Kidney capillary endothelial cell (primary cell): ENCODE measurements at places on chromosomes 3 and 15.

GRCh38 chr15:66716656-66717020 lies 14.6 kb downstream of the SMAD6 start:
- DNase-seq = no peak

- DNase-seq = no peak
These were observed 204.4 kb downstream of the FAM43A start for GRCh38 chr3:194890091-194890490.

GRCh38 chr3:46141813-46142212 lies 66.3 kb downstream of the CCR1 start:
- no peak for DNase-seq

DNA sequence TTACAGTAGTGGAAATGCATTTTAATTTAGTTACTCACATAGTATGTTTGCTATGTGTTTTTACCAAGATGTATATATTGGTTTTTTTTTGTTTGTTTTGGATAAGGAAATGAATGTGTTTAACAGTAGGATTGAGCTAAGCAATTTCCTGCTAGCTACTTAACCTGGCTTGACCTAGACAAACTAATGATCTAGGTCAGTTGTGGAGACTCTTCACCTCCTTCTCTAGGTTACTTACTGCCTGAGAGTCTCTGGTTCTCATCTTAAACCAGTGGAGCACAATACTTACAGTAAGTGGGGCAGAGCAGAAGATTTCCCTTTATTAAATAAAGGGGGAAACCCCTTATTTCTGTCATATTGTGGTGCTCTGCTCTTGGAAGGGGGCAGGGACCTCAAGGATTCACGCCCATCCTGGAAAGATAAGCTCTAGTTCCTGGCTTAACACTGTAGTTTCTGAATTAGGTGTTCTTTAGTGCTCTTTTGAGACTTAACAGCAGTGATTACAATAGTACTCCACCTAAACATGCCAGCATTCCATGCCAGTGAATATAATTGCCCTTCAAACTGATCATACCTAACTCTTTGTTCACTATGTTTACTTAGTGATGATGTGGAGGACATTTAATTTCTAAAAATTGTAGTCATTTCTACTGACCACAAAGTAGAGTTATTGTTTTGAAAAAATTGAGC lies 79.9 kb downstream of the UBP1 start:
- no peak for DNase-seq

GRCh38 chr3:142560118-142560517 lies 18.4 kb downstream of the ATR start:
- DNase-seq = no peak

- no peak for DNase-seq
These were observed 251.1 kb downstream of the OCA2 start for GRCh38 chr15:27847775-27848710.

- no peak for DNase-seq
These were observed 361.9 kb upstream of the TRIM42 start for GRCh38 chr3:140315955-140316354.

DNA sequence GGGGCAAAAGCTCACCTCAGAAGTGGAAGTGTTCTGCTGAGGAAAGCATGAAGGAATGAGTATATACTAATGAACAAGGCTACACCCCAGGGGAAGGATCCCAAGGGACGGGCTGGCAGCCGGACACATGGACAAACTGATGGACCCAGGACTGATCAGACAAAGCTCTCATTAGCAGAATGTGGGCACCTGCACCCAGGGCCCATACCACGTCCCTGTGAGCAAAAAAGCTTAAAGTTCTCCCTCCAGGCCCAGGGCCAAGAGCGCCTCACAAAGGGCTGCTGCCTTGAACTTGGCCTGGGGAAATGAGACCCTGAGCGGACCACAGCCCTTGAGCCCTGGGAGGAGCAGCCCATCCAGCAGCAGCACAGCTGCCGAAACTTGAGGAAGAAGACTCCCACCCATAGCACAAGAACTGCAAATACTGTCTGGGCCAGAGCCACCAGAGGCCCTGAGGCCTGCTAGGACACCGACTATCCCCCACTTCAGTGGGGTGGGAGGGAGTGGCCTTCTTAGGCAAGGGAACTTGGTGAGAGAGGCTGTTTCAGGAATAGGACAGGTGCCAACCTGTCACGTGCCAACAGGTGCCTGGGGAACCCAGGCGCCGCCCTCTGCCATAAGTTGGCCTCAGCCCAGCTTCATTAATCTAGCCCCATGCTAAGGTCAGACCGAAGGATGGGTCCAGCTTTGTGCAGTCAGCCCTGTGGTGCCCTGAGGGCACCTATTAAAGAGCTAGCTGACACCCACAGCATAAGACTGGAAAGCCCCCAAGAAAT lies 2.3 kb upstream of the GMPPB start:
- no peak for DNase-seq

DNA sequence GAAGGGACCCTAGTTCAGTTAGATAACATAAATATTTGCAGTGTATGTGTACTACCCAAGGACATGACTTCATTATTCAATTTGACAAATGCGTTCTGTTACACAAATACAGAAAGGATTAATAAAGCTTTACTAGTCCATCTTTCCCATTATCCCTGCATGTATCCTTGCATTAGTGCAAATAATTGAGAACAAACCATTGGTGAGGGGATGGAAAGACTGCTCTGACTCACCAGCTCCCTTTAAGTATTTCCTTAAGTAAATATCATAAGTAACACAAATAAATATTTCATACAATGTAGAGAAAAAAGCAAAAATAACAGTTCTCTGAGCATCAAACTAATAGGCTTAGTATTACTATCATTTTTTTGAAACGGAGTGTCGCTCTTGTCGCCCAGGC lies 1.9 kb upstream of the GPD1L start:
- DNase-seq = no peak

- DNase-seq = no peak
These were observed 608.1 kb downstream of the ZNF385D start for GRCh38 chr3:21142949-21143348.

GRCh38 chr3:29481969-29482767 lies 201.3 kb downstream of the RBMS3 start:
- DNase-seq = no peak

- no peak for DNase-seq
These were observed 151.6 kb downstream of the FOXB1 start for GRCh38 chr15:60155661-60156060.

- peak; percentile 12 for DNase-seq
These were observed 394.5 kb upstream of the RARB start for GRCh38 chr3:25033407-25034029.

DNA sequence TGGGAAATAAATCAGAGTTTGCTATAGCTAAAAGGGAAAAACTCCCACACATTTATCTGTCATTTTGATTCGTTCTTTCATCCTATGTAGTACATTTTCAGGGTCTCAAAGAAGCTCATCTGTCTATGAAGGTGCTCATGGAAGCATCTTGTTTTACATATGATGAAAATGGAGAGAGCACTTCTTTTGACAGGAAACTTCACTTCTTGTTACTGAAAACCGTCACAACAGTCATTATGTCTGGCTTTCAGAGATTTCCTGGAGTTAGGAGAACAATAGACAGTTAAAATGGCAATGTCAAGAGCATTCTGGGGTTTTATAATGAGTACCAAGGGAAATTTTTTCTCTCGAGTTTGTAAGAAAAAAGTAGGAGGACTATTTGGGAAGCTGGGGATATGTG lies 83.3 kb downstream of the TMEM108 start:
- DNase-seq = no peak

DNA sequence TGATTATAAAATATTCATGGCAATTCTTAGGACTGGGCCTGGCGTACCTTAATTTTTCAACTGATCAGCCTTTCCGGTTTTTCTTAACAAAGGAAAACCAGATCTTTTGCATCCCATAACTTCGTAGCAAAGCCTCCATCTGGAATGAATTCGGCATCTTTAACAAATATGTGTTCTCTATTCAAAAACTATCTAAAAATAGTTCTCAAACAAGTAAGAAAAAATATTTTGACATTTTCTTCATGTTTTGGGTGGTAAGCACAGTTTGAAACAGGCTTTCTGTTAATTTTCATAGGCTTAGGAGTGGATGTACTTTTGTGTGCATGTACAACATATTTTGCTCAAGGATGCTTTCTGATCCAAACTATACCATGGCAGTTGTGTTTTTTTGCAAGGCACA lies 55.1 kb downstream of the RBMS3 start:
- DNase-seq = no peak

DNA sequence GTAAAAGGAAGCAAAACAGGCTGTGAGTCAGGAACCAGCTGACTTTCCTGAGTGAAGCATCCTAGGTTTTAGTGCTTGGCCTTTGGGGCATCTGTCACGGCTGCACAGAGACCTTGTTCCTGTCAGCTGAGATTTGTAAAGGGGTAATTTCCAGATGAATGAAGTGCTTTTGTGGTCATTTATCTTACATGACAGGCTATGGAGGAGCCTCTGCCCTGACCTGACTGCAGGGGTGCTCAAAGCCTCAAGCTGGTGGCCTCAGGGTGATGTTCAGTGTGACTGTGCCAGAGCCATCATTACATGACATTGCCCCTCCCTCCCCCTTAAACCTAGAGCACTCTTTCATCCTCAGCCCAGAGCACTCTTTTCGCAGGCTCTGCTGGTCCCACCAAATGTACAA lies 132.5 kb downstream of the ARNT2 start:
- no peak for DNase-seq

DNA sequence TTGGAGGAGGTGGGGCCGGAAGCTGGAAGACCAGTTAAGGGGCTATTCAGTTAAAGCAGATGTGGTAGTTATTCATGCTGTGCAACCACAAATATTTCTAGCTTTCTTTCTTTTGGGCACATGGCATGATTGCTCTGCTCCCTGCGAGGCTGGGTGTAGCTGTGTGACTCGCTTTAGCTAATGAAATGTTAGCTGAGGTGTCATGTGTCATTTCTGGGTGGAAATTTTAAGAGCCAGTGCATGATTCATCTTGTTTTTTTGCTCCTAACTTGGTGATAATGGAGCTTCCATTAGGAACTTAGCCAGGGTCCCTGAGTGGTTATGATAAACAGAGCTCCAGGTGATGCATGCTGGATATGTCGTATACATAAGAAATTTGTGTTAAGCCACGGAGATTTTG lies 300.6 kb downstream of the SATB1 start:
- DNase-seq = no peak

DNA sequence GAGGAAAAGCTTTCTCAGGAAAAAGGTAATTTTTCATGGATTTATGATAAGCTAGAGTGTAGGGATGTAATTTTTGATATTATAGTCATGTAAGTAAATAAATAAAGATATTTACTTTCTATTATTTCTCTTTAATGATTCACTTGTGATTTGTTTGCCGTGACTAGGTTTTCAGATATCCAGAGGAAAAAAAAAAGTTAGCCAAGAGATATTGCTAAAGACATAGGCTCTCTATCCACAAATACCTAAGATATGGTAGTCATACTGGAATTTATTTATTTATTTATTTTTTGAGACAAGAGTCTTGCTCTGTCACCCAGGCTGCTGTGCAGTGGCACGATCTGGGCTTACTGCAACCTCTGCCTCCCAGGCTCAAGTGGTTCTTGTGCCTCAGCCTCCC lies 59.9 kb downstream of the AP4E1 start:
- no peak for DNase-seq

- DNase-seq = no peak
These were observed 47.3 kb downstream of the AQP9 start for GRCh38 chr15:58185439-58185838.

GRCh38 chr3:184380185-184380626 lies 352 bp downstream of the CHRD start:
- DNase-seq = no peak

DNA sequence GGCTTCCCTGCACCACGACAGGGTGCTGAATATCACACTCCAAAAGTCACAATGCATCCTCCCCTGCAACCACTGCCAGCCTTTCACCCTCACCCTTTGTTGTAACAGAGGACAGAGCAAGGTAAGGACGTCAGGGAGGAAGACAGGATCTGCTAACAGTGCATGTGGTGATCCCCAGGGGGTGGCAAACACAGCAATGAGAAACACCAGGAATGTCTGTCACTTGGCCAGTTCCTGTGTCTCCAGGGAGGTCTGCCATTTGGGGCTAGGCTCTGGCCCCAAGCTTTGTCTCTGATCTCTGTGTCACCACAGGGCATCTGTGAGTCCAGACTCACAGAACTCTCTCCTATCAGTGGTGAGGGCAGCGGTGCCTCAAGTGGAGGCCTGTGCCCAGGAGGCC lies 54.3 kb upstream of the SLC24A5 start:
- DNase-seq = no peak

DNA sequence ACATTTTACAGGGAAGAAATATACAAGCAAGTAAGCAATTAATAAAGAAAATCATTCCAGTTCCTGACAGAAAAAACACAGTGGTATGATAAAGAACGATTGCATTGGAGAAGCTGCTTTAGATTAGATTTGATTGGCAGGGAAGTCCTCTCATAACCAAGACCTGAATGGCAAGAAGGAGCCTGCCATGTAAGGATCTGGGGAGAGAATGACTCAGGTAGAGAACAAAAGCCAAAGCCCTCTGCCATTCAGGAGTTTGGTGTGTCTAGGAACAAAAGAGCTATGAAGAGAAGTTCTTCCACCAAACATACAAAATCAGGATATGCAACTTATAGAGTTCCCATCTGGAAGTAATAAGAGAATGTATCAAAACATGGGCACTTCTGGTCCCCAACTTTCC lies 57.6 kb downstream of the SIDT1 start:
- no peak for DNase-seq

- no peak for DNase-seq
These were observed 107.9 kb upstream of the GALNT15 start for GRCh38 chr3:16066545-16066944.

DNA sequence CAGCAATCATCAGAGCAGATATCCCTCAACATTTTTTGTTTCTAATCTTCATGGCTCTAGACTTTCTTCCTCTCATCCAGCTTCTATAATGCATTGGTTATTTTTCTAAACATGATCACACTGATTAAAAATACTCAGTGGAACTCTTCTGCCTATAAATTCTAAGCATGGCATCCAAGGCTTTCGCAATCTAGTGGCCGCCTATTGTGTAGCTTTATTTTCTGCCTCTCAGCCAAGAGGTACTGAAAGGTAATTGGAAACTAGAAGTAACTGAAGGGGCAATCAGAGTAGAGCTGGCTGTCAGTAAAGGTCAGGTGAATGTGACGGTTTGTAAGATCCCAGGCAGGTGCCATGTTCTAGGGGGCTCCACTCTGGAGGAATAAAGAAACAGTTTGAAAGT lies 33.4 kb downstream of the OXSM start:
- DNase-seq = no peak

DNA sequence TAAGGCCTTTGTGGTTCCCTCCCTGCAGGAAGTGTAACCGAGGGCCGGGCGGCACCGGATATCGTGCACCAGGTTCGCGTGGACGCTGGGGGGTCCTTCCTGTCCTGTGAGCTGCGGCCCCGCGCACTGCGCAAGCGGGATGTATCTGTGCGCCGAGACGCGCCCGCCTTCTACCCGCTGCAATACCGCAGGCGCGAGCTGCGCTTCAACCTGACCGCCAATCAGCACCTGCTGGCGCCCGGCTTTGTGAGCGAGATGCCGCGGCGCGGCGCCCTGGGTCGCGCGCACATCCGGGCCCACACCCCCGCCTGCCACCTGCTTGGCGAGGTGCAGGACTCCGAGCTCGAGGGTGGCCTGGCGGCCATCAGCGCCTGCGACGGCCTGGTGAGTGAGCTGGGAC lies 35.9 kb downstream of the SAXO2 start:
- no peak for DNase-seq

- no peak for DNase-seq
These were observed 42.6 kb upstream of the SLC25A26 start for GRCh38 chr3:66178206-66178605.

GRCh38 chr3:139468399-139468798 lies 7.9 kb downstream of the RBP2 start:
- DNase-seq = no peak
